Upper lobe of left lung (tissue), 6 donors: ENCODE measurements at places on chromosomes 5 and 9. TPM values are rescaled to one million over a fixed set of nuclear protein-coding genes. Genes with fewer than 3 reads are reported as not detected.

CNTNAP3 gene
- 5.4 TPM for total RNA-seq

PHF24 gene
- total RNA-seq, result not detected

DNA sequence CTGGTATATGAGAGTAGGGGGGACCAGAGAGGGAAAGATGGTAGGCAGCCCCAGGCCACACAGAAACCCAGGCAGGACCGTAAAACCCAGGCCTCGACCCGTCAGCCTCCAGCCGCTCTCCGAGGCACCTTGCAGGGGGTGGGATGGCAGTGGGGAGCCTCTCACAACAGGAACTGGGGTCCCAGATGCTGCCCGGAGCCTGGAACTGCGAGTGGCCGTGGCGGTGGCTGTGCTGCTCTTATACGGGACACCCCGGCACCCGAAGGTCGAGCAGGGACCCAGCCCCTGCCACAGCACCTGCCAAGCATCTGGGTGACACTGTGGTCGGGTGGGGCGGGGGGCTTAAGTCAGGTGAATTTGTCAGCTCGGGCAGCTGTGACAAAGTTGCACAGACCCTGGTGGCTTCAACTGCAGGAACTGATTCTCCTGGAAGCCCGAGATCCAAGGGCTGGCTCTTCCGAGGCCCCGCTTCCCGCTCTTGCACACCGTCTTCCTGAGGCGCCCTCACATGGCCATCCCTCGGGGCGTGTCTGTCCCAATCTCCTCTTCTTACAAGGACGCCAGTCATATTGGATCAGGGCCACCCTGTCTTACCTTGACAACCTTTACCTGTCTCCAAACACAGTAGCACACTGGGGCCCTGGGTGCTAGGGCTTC, 47.6 kb upstream of the EGFL7 start:
- H3K27me3 ChIP-seq, result no peaks in the 10 kb centered on the region
- H3K27ac ChIP-seq, result peak overlapping the region; percentile 43
- peak; percentile 60 for DNase-seq
- H3K4me1 ChIP-seq, result peaks cover 27% of the 10 kb centered on the region
- H3K36me3 ChIP-seq, result no peaks in the 10 kb centered on the region
- H3K4me3 ChIP-seq, result no peak overlapping the region

- H3K4me3 ChIP-seq, result no peak overlapping the region
- H3K36me3 ChIP-seq, result no peaks in the 10 kb centered on the region
- H3K27me3 ChIP-seq, result no peaks in the 10 kb centered on the region
- H3K4me1 ChIP-seq, result peaks cover 20% of the 10 kb centered on the region
- DNase-seq, result no peak
Observed at GRCh38 chr9:89527084-89527483, 29.2 kb upstream of the SEMA4D start.

DNA sequence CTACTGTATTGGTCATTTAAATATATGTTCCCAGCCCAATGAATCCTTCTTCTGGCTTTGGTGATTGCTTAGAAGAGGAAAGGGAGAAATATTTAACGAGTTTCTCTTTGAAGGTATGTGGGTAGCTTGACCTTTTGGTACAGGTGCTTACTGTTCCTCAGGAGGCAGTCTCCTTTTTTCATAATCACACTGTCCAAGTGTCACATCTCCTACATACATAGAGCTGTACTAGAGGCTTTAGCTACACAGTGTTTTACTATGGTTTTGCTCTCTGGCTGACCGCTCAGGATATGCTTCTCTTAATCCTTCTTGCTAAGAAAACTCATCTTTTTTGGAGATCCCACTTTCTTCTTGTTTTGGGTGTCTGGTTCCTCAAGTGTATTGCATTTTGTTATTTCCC, 6.9 kb downstream of the ERBIN start:
- H3K4me3 ChIP-seq, result no peak overlapping the region
- H3K27me3 ChIP-seq, result no peaks in the 10 kb centered on the region
- H3K36me3 ChIP-seq, result no peaks in the 10 kb centered on the region
- no peak overlapping the region for H3K27ac ChIP-seq
- no peak for DNase-seq
- H3K4me1 ChIP-seq, result peaks cover 48% of the 10 kb centered on the region

- no peak for DNase-seq
- H3K27ac ChIP-seq, result no peak overlapping the region
- H3K4me1 ChIP-seq, result no peaks in the 10 kb centered on the region
- no peaks in the 10 kb centered on the region for H3K27me3 ChIP-seq
- no peak overlapping the region for H3K4me3 ChIP-seq
Observed at GRCh38 chr9:14531341-14532269, 161.6 kb downstream of the ZDHHC21 start.
